Activated CD8-positive, alpha-beta T cell treated with anti-CD3 and anti-CD28 coated beads for 36 hours (primary cell): ENCODE measurements at places on chromosomes 6 and 20. TPM values are rescaled to one million over a fixed set of nuclear protein-coding genes. Genes with fewer than 3 reads are reported as not detected.

DNA sequence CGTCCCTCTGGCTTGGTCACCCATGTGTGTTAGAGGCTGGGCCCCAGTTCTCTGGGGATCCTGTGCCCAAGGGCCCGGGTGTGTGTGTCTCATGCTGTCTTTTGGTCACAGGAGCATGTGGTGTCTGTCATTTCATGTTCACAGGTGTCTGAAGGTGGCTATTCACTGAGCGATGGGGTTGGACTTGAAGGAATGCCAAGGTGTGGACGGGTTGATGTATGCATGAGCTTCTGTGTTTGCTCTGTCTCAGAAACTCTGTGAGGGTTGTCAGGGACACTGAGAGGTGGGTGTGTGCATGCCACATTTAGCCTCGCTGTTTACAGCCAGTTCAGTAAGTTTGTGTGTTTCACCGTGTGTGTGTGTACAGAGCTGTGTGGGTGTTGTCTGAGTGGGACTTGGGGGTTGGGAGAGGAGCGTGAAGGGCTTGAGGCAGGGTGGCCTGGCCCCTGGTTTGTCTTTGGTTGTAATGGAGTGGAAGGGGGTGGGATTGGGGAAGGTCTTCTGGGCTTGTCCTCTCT, 1.2 kb downstream of the DDR1 start:
- DNase-seq = no peak

GRCh38 chr6:106180208-106180607, 94.1 kb downstream of the PRDM1 start:
- no peak for DNase-seq

- DNase-seq = no peak
These were observed 67.8 kb upstream of the CITED2 start for GRCh38 chr6:139442188-139442671.

HCRTR2 gene
- not detected for total RNA-seq

DNA sequence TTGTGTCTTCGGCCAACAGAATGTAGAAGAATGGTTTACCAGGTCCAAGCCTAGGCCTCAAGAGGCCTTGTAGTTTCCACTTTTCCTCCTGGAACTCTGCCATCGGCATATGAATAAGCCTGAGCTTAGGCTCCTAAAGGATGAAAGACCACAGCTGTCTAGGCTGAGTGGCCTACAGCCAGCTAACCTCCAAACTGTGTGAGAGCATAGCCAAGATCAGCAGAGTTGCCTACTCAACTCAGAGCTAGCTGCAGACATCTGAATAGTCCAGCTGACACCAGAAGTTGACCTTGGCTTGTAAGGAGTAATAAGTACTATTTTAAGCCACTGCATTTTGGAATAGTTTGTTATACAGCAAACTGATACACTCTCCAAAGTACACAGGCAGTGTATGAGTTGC, 52.6 kb upstream of the SMIM29 start:
- DNase-seq = no peak

DNA sequence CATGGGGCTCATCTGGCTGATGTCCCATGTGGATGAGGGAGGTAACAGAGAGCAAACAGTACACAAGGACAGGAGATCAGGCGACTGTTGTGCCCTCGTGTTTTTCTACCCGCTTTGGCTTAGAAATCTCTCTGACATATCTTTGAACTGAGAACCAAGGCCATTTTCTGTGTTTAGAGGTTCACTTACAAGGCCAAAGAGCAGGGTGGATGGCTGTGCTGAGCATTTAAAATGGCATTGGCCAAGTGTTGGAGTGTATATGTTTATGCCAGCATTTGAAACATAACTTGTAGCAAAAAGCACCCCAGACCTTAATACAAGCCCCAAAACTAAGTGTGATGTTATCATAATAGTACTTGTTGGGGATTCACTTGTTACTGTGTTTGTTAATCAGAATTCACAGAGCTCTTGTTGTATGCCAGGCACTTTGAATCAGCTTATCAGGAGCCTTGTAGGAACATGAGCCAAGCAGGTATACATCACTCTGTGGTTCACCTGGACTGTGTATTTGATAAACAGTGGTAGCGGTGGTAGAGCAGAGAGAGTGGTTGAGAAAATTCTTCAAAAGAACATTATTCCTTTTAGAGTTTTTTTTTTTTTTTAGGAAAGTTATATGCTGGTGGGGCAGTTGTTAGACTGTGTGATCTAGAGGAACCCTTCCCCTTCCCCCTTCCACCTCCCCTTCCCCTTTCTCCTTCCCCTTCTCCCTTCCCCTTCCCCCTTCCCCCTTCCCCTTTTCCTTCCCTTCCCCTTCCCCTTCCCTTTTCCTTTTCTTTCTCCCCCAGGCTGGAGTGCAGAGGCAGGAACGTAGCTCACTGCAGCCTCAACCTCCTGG, 71.3 kb downstream of the ATRN start:
- DNase-seq = no peak

GRCh38 chr6:150191809-150192208, 49.0 kb downstream of the PPP1R14C start:
- no peak for DNase-seq

GTSF1L gene
- total RNA-seq = not detected

MTFR2 gene
- 20.9 TPM for total RNA-seq

DNA sequence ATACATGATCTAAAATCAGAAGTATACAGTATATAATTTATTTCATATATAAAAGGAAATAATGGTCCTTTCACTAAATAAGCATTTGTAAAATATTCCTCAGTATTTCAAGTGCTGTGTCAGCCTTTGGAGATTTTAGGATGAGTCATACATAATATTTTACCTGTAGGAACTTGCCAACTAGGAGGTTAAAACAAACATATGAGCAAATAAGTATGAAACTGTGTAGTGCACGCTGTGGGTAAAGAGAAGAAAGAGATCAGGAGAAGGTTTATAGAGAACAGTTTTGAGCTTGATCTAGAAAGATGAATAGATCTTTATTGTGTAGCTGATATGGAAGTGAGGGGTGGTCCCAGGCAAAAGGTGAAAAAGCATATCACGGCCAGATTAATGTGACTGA, 169.9 kb upstream of the RNF217 start:
- DNase-seq = no peak

DNA sequence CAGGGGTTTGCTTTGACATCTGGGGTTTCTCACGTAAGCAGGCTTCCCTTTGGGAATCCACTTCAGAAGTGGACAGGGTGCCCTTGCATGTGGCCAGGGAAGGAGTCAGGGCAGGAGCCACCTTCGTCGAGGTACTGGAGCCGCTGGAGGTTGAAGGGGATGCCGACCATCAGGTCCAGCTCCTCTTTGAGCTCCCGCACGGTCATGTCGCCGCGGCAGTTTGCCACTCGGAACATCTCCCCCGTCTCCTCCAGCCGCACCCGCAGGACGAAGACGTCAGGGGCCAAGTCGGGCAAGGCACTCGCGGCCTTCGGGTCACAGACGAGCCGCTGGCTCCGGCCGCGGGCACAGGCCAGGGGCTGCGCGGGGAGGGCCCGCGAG, 360 bp downstream of the ANKRD60 start:
- no peak for DNase-seq

OLIG3 gene
- total RNA-seq = 0.61 TPM

- no peak for DNase-seq
These were observed 29.9 kb downstream of the EFCAB8 start for GRCh38 chr20:32888636-32889035.

NSFL1C gene
- 67.9 TPM for total RNA-seq

GRCh38 chr6:15744818-15745402, 82.1 kb upstream of the DTNBP1 start:
- no peak for DNase-seq

TMEM244 gene
- not detected for total RNA-seq

GRCh38 chr20:11274141-11274594, 600.4 kb upstream of the JAG1 start:
- DNase-seq = no peak

- no peak for DNase-seq
These were observed 10.2 kb downstream of the WFDC3 start for GRCh38 chr20:45781391-45781931.

GUCA1A gene
- total RNA-seq = 0.20 TPM

DNA sequence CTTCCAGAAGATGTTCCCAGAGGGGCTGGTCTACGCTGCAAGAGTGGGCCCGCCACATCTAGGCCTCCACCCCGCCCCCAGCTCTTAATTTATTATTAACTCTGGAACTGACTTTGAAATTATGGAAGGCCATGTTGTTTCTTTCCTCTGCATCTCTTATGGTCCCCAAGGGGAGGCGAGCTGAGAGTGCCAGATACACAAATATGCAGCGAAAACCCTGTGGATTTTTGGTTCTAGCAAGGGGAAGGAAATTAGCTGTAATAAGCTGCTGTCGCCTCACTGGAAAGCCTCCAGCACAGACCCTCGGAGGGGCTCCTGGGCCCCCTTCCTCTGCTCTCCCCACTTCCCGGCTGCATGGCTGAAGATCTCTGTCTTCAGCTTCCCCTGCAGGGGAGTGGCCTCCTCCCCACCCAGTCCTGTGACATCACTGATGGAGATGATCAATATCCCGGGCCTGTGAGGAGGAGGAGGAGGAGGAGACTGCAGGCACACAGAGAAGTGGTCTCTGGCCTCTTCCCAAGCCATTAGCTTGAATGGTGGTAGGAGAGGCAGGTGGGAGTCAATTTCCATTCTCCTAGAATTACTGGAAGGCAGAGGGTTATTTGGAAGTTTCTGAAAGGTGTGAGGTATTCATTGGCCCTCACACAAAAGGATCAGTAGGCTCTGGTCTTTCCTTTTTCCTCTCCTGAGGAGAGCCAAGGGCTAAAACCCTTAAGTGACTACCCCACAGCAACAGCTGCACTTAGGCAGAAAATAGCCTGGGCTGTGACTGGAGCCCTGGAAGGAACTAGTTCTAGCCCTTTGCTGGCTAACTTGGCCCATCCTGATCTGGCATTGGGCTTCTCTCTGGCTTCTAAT, 39.7 kb upstream of the CCDC167 start:
- DNase-seq = no peak

DNA sequence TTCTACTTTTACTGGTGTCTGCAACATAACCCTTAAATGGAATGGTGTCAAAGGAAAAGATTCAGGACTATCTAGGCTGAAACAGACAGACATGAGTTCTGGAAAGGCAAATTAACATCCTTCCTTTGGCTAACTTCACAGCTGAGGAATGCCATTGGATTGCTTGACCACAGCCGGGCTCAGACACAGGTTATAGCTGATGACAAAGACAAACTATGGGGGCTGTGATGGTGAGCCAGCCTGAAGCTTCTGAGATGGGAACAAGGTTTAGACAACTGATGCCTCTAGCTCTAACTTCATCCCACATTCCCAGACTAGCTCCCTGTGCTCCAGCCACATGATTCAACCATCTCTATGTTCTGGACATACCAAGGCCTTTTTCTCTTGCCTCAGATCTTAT, 15.3 kb downstream of the POLR1C start:
- DNase-seq = no peak

CDK5RAP1 gene
- 35.4 TPM for total RNA-seq

RIMS4 gene
- not detected for total RNA-seq

- no peak for DNase-seq
These were observed 77.1 kb downstream of the SLC2A10 start for GRCh38 chr20:46786566-46786965.

- DNase-seq = no peak
These were observed 5.7 kb downstream of the NAPB start for GRCh38 chr20:23415555-23415954.

TMEM74B gene
- 2.2 TPM for total RNA-seq

GRCh38 chr6:19879663-19880062, 42.5 kb downstream of the ID4 start:
- no peak for DNase-seq

ZFP64 gene
- 14.2 TPM for total RNA-seq

- DNase-seq = no peak
These were observed 11.2 kb upstream of the MMP24 start for GRCh38 chr20:35215066-35215956.

FOXP4 gene
- total RNA-seq = 11.8 TPM

- peak; percentile 58 for DNase-seq
These were observed 28.2 kb downstream of the CGA start for GRCh38 chr6:87066449-87067333.

DNA sequence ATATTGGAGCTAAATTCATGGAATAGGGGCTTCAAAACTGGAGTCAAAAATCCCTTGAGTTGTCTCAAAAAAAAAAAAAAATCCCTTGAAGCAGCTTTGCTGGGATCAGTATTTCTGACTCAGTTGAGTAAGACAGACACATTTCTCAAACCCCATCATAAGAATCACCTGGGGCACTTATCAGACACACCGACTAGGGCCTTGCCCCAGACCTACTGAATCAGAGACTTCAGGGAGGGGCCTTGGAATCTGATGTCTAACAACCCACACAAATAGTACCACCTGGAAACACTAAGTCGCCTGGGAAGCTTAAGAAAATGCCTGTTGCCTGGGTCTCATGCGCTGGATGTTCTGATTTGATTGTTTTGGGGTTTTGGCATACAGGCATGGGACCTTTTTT, 44.9 kb upstream of the RNF144B start:
- no peak for DNase-seq

GRCh38 chr6:7264686-7265384, 48.2 kb downstream of the SSR1 start:
- no peak for DNase-seq

DAAM2 gene
- not detected for total RNA-seq

GRCh38 chr6:12490351-12490903, 200.3 kb downstream of the EDN1 start:
- no peak for DNase-seq

- DNase-seq = peak; percentile 63
These were observed 54.5 kb downstream of the IPCEF1 start for GRCh38 chr6:154301839-154302752.

NHLRC1 gene
- not detected for total RNA-seq

GRCh38 chr20:37513779-37514359, 7.2 kb upstream of the NNAT start:
- DNase-seq = no peak

DNA sequence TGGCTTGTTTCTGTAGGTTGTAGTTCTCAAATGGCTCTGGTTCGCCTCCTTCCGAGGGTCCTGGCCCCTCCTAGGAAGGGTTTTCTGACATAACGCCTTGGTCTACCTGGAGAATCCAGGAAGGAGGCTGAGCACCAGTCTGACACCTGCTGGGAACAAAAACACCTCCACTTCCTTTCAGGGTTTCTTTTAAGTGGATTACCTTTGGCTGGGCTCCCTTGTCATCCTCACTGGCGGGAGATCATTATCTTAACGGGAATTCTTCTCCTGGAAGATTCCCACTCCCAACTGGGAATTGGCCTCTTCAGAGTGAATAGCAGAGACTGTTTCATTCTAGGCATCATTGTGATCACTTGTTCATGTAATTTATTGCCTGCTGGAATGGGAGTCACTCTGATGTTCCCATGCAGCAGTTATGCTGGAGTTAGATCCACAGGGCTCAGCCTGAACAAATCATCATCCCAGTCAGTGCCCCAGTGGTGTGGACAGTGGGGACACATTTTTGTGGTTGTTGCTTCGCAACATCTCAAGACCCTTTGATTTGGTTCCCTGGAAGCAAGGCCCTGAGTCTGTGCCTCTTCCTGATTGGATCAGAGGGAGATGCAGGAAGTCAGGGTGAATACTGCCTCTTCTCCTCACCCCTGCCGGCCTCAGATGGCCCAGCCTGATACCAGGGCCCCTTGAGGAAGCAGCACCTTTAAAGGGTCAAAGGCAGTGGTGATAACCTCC, 49.1 kb downstream of the LYRM2 start:
- no peak for DNase-seq

CRISP3 gene
- total RNA-seq = not detected

GRCh38 chr20:48949304-48950170, 28.0 kb downstream of the ARFGEF2 start:
- DNase-seq = no peak

ANKRD66 gene
- not detected for total RNA-seq

GRCh38 chr6:21147995-21148394, 445.6 kb upstream of the SOX4 start:
- no peak for DNase-seq

- DNase-seq = no peak
These were observed 135.8 kb upstream of the FOXA2 start for GRCh38 chr20:22720206-22720605.
